ENCODE measurements at places on chromosomes 1 and 21. TPM values are rescaled to one million over a fixed set of nuclear protein-coding genes. Genes with fewer than 3 reads are reported as not detected.
A peak's percentile ranks its signal among the peaks of the same experiment; 100 is the strongest.

DNA sequence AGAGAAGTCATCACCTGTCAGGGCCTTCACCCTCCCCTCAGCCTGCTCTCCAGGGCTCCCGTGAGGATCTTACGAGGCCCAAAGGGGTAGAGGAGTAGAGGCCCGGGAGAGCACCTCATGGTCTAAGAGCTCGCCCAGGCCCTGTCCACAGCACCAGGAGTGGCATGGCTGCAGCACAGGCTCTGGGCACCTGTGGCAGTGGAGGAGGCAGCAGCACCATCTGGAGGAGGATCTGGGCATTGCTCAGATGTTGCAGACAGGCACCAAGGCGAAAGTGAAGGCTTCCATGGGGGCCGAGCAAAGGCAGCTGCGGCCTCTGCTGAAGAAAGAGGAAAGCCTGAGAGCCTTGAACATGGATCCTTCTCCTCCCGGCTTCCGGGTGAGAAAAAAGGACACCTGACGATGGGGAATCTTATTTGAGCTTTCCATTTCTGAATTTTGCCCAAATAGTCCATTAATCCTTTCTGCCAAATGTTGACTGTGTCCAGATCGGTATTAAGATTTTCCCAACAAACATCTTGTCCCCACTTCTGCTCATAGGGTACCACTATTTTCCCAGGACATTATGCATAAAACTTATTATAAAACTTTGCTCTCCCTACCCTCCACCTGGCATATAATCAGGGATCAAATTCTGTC, 604.7 kb downstream of the PTPRC start:
- H3K27ac ChIP-seq, result no peak overlapping the region
- no peaks in the 10 kb centered on the region for H3K36me3 ChIP-seq
- no peak for DNase-seq
- no peaks in the 10 kb centered on the region for H3K4me1 ChIP-seq
- H3K27me3 ChIP-seq, result no peaks in the 10 kb centered on the region

DNA sequence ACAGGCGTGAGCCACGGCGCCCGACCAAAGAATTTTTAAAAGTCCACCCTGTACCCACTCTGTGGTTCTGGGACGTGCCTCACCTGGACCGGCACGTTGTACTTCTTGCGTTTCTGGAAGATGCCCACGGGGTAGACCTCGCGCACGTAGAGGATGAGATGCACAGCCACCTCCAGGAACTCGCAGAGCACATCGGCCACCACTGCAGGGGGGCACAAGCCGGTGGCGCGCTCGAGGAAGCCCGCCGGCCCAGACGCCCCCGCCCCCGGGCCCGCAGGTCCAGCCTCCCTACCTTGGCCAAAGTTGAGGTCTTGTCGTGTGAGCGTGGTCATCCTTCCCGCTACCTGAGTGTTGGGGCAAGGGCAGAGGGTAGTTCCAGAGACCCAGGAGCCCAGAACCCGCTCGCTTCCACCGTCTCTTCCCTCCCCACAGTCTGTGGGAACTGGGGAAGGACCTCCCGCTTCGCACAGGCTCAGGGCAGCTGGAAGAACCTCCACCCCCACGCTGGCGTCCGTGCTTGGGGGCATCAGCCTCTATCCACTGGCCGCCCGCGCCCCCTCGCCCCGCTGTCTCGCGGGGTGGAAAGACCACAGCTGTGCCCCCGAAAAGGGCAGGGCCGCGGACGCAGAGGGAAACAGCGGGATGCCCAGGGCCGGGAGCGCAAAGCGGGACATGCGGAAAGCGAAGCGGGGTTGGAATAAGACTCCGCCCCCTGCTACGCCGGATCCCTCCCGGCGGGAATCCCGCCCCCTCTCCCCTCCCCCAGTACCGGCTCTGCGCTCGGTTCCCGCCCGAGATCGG, 478 bp downstream of the MAD2L2 start:
- DNase-seq, result no peak
- peak overlapping the region; percentile 66 for H3K4me3 ChIP-seq
- H3K36me3 ChIP-seq, result no peaks in the 10 kb centered on the region
- H3K27ac ChIP-seq, result peak overlapping the region; percentile 69

DNA sequence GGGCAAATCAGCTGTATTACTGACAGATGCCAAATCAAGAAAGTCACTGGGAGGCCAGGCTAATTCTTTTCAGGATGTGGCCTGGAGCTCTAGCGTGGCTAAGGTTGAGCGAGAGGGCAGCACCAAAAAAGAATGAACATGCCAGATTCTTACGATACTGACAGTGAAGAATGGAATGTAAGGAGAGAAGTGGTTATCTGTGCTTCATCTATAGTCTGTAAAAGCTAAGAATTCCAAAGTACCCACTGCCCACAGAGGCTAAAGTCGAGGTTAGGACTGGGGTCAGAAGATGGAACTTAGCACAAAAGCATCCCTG, 32.7 kb downstream of the TFAP2E start:
- no peak overlapping the region for H3K27ac ChIP-seq
- H3K27me3 ChIP-seq, result no peaks in the 10 kb centered on the region
- no peaks in the 10 kb centered on the region for H3K4me1 ChIP-seq
- no peak for DNase-seq
- no peak overlapping the region for H3K4me3 ChIP-seq
- H3K36me3 ChIP-seq, result no peaks in the 10 kb centered on the region

- DNase-seq, result no peak
- no peak overlapping the region for H3K27ac ChIP-seq
- no peaks in the 10 kb centered on the region for H3K4me1 ChIP-seq
Observed at GRCh38 chr1:222910699-222911098, 95.9 kb downstream of the DISP1 start.

DNA sequence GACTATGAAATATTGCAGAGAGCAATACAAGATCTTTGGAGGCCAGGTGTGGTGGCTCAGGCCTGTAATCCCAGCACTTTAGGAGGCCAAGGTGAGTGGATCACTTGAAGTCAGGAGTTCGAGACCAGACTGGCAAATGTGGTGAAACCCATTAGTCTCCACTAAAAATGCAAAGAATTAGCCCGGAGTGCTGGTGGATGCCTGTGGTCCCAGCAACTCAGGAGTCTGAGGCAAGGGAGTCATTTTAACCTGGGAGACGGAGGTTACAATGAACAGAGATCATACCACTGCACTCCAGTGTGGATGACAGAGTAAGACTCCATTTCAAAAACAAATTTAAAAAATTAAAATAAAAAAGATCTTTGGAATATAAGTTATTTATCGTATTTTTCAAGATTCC, 76.6 kb downstream of the PRKAB2 start:
- DNase-seq, result no peak
- H3K4me3 ChIP-seq, result no peak overlapping the region
- H3K4me1 ChIP-seq, result no peaks in the 10 kb centered on the region
- no peaks in the 10 kb centered on the region for H3K27me3 ChIP-seq

C1orf115 gene
- polyA plus RNA-seq, result 20.3 TPM

DNA sequence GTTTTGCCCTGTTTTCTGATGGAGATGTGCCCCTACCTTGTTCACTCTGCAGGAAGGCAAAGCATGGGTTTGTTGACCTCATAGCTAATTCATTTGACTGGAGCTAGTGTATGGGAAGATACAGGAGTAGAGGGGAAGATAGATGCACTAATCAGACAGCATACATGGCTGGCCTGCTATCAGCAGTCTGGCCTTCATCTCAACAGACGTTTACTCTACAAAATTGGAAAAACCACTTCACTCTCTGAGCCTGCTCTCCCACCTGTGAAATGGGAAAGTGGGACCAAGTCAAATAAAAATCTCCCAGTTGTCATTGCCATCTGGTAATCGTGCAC, 235.2 kb upstream of the RAB4A start:
- no peaks in the 10 kb centered on the region for H3K4me1 ChIP-seq
- no peak overlapping the region for H3K27ac ChIP-seq
- no peaks in the 10 kb centered on the region for H3K36me3 ChIP-seq
- no peak for DNase-seq
- no peak overlapping the region for H3K4me3 ChIP-seq
- no peaks in the 10 kb centered on the region for H3K27me3 ChIP-seq

- H3K27ac ChIP-seq, result peak overlapping the region; percentile 22
- H3K36me3 ChIP-seq, result no peaks in the 10 kb centered on the region
- H3K4me3 ChIP-seq, result no peak overlapping the region
- no peaks in the 10 kb centered on the region for H3K27me3 ChIP-seq
- DNase-seq, result no peak
Observed at GRCh38 chr1:231850786-231851185, 224.2 kb downstream of the DISC1 start.

GRCh38 chr1:55064071-55064581, 24.8 kb downstream of the PCSK9 start:
- H3K4me1 ChIP-seq, result peaks cover 4% of the 10 kb centered on the region
- no peaks in the 10 kb centered on the region for H3K27me3 ChIP-seq
- DNase-seq, result no peak

DNA sequence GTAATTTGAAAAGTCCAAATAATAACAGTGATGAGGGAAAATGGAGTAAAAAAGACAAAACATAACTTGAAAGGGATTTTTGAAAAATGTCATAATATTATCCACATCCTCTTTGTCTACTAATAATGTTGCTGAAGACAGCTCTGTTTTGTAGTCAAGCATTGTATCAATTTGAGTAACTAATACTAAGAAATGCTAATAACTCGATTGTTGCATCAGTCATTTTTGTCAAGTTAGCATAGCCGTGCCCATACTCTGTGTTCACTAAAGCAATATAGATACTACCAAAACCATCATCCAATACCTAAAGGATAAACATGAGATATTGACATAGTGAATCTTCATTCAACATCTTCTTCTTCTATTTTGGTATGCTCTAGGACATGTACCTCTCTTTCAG, 17.3 kb downstream of the PDC start:
- H3K4me1 ChIP-seq, result no peaks in the 10 kb centered on the region
- no peaks in the 10 kb centered on the region for H3K27me3 ChIP-seq
- H3K27ac ChIP-seq, result no peak overlapping the region
- H3K36me3 ChIP-seq, result no peaks in the 10 kb centered on the region

- H3K27ac ChIP-seq, result no peak overlapping the region
- H3K36me3 ChIP-seq, result no peaks in the 10 kb centered on the region
- no peak overlapping the region for H3K4me3 ChIP-seq
- no peak for DNase-seq
Observed at GRCh38 chr1:25809283-25809926, 9.4 kb downstream of the SELENON start.

DNA sequence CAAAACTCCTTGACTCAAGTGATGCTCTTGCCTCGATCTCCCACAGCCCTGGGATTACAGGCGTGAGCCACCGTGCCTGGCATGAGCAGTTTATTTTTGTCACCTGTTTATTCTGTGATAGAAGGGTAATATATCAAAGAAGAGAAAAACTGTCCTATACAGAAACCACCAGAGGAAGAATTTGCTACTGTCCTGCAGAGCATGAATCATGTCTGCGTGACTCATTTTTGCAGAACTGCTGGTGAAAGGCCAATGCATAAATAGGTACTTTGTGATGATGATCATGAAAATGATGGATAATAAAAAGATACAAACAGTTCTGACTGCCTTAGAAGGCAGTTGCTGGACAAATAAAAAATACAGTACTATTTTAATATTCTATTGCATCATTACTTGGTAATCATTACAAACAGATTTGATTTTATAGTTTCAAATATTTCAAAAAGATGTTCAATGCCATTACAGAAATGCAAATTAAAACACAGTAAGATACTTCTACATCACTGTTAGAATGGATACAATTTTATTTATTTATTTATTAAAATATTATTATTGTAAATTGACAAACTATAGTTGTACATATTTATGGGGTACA, 26.5 kb downstream of the RIPPLY3 start:
- H3K4me3 ChIP-seq, result no peak overlapping the region
- H3K27ac ChIP-seq, result no peak overlapping the region
- no peak for DNase-seq
- H3K4me1 ChIP-seq, result no peaks in the 10 kb centered on the region
- H3K36me3 ChIP-seq, result no peaks in the 10 kb centered on the region
- H3K27me3 ChIP-seq, result no peaks in the 10 kb centered on the region

DNA sequence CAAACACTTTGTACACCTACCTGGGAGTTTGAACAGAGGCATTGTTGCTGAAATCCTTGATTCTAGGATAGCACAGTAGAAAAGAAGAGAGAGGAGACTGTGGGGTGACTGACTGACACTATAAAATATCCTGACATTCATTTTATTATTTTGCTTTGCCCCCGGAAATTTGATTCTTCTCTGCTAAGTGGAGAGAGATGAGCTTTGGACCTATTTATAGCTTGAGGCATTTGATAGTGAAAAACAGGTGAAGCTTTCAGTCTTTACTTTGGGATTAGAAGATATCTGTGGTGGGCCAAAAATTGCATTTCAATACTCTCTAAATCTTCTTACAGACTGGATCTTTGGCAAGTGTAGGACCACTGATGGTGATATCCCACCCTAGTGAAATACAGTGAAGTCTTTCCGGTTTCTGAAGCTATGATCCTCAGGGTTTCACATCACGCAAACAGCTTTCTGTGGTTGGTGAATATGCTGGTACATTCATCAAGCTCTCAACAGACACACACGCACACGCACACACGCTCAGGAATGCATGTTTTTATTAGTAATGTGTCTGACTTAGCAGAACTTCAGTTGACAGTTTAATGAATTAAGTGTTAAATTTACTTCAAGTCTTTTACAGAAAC, at the start of gene AMPD1:
Gene AMPD1 (minus strand): TSS at position 117 of the 629 bp plus-strand sequence. CDS start 75 bp downstream, at position 42.
- H3K27ac ChIP-seq, result no peak within 1 kb of the TSS
- no peak within 1 kb of the TSS for H3K4me3 ChIP-seq
- H3K4me1 ChIP-seq, result no peaks in the 10 kb centered on the region
- no peaks in the 10 kb centered on the region for H3K27me3 ChIP-seq

GRCh38 chr1:91697416-91697815, 188.5 kb downstream of the TGFBR3 start:
- no peaks in the 10 kb centered on the region for H3K27me3 ChIP-seq
- no peak overlapping the region for H3K4me3 ChIP-seq
- no peak for DNase-seq
- H3K27ac ChIP-seq, result peak overlapping the region; percentile 39
- H3K4me1 ChIP-seq, result peaks cover 17% of the 10 kb centered on the region

LCE1C gene
- not detected for polyA plus RNA-seq

PAX7 gene
- polyA plus RNA-seq, result not detected

- H3K4me1 ChIP-seq, result peaks cover 8% of the 10 kb centered on the region
- H3K36me3 ChIP-seq, result no peaks in the 10 kb centered on the region
- no peak overlapping the region for H3K27ac ChIP-seq
- DNase-seq, result no peak
Observed at GRCh38 chr1:208149213-208149612, 95.0 kb downstream of the PLXNA2 start.

GRCh38 chr1:7842517-7842916, 10.3 kb downstream of the UTS2 start:
- H3K4me1 ChIP-seq, result peaks cover 1% of the 10 kb centered on the region
- H3K27ac ChIP-seq, result no peak overlapping the region
- H3K27me3 ChIP-seq, result no peaks in the 10 kb centered on the region

CR1L gene
- not detected for polyA plus RNA-seq

GBP2 gene
- 237 TPM for polyA plus RNA-seq

Measured in ovary (tissue), 10 donors.